Trophoblast cell (in vitro differentiated cells and primary cell): ENCODE measurements at places on chromosomes 3 and 15.

- no peak overlapping the region for H3K27ac ChIP-seq
- H3K36me3 ChIP-seq: no peaks in the 10 kb centered on the region
- no peak overlapping the region for H3K4me3 ChIP-seq
- H3K4me1 ChIP-seq: no peaks in the 10 kb centered on the region
These were observed 230.6 kb downstream of the ZMAT3 start for GRCh38 chr3:178841011-178841410.

DNA sequence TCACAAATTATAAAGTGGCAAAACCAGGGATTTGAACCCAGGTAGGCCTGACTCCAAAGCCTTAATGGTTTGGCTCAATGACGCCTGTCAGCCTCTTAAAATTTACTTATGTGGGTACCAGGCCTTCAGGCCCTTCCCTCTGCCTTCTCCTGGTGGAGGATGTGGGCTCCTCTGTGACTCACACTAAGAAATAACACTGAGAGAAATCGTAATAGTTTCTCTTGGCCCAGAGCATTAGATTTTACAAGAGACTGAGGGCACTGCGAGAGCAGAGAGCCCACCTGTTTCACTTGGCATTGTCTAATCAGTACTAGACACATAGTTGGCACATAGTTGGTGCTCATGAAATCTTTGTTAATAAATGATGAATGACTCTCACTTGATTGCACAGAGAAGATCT, 505.2 kb downstream of the SHQ1 start:
- no peak overlapping the region for H3K27ac ChIP-seq
- DNase-seq: peak; percentile 55
- H3K4me3 ChIP-seq: no peak overlapping the region
- H3K27me3 ChIP-seq: no peaks in the 10 kb centered on the region
- no peaks in the 10 kb centered on the region for H3K36me3 ChIP-seq

- no peaks in the 10 kb centered on the region for H3K27me3 ChIP-seq
- no peak for DNase-seq
- no peaks in the 10 kb centered on the region for H3K36me3 ChIP-seq
- H3K27ac ChIP-seq: no peak overlapping the region
These were observed 107.5 kb upstream of the SLC2A2 start for GRCh38 chr3:171133796-171134569.

DNA sequence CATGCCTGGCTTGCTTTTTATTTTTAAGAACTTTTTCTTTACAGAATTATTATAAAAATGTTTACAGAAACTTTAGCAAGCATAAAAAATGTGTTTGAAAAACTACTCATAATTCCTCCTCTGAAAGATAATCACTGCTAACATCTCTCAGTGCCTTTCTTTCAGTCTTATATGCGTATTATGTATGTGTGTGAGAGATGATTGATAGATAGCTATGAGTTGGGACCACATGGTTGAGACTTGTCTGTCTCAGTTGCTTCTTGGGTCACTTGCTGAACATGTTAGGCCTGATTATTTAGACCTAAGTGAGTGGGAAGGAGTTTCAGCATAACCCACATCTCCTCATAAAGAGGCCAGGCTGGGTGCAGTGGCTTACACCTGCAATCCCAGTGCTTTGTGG, 11.1 kb downstream of the MAP6D1 start:
- DNase-seq: no peak
- no peaks in the 10 kb centered on the region for H3K27me3 ChIP-seq
- H3K27ac ChIP-seq: no peak overlapping the region
- no peak overlapping the region for H3K4me3 ChIP-seq

DNA sequence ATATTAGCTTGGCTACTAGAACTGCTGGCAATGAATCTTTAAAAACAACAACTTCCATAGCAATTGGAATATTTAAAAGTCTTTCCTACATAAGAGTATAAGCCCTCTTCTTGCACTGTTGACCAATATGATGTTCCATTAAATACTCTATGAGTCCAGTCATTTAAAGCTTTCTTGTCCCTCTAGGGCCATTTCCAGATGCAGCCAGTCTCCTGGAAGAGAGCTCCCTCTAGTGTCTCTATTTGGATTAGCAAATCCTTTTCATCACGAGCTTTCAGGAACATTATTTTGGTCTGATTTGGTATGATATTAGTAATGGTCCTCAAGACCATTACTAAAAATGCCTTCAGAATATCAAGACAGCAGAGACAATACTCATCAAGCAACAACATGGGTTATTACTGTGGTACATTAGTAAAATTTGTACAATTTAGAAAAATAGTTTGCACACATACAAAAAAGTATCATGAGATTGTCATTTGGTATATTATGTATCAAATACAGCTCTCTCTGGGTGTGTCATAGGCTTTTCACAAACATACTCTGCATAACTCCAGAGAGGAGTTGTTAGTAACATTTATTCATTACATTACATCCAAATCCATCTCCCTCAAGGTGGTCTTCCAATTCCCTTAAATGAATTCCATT, 101.3 kb downstream of the DPH6 start:
- peaks cover 6% of the 10 kb centered on the region for H3K4me1 ChIP-seq
- no peak overlapping the region for H3K27ac ChIP-seq

DNA sequence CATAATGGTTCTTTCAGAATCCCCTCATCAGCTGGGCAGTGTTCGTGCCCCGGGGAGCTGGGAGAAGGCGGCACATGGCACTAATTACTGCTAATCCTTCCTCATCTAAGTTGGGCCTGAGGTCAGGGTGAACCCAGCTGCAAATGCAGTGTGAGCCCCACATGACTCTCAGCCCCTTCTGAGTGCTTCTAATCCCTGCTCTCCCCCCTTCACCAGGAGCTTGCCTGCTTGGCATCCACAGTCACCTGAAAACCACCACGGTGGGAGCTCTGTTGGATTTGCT, 455 bp upstream of the TRPM1 start:
- no peak for DNase-seq
- H3K27ac ChIP-seq: no peak overlapping the region
- no peaks in the 10 kb centered on the region for H3K36me3 ChIP-seq
- H3K4me3 ChIP-seq: no peak overlapping the region
- no peaks in the 10 kb centered on the region for H3K27me3 ChIP-seq

DNA sequence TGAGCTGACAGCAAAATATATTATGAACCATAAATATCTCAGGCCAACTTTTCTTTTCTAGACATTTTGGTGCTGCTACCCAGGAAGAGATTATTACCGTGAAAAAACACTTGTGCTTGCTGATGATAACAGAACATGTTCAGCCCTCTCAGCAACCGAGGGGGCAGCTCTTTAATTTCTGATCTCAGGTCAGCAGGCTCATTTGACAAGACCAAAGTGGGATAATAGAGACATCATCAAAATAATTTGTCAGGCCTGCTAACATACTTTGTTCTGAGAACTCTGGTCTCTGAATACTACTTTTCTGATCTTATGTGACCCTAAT, 645.9 kb upstream of the KCNMB2 start:
- no peak overlapping the region for H3K27ac ChIP-seq
- no peaks in the 10 kb centered on the region for H3K36me3 ChIP-seq
- no peaks in the 10 kb centered on the region for H3K27me3 ChIP-seq
- DNase-seq: no peak
- H3K4me3 ChIP-seq: no peak overlapping the region
- H3K4me1 ChIP-seq: no peaks in the 10 kb centered on the region

- no peak for DNase-seq
- H3K36me3 ChIP-seq: no peaks in the 10 kb centered on the region
- H3K4me3 ChIP-seq: no peak overlapping the region
- no peaks in the 10 kb centered on the region for H3K27me3 ChIP-seq
- H3K27ac ChIP-seq: no peak overlapping the region
These were observed 104.1 kb upstream of the GOLGA8J start for GRCh38 chr15:29978411-29979382.

DNA sequence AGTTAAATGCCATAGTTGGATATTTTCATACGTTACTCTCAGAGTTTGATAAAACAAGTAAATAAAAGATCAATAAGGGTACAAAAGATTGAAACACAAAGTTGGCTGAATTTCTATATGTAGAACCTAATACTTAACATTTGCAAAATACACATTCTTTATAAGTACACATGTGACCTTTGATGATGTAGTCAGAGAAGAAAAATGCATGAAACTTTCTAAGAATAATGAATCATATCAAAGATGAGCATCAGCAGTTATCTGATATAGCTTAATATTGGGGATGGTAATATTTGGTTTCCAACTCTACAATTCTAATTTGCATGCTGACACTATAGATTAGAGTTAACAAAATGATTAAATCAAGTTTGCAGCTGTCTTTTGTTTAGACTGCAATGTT, 188.0 kb upstream of the TGFBR2 start:
- DNase-seq: no peak
- no peak overlapping the region for H3K27ac ChIP-seq
- H3K36me3 ChIP-seq: no peaks in the 10 kb centered on the region

DNA sequence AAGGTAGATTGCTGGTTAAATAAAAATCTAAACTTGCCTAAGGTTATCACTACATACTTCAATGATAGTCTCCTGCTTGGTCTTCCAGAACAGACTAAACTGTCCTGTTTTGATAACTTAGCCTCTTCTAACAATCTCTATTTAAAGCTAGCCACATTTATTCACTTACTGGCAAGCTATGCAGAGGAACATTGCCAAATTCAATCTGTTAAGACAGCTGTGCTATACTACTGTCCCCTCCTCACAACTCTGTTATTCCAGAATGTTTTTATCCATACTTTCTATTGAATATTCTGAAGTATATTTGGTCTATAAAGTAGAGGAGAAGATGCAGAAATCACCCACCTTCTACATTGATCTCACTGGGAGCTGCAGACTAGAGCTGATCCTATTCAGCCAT, 594.0 kb upstream of the CCDC54 start:
- no peaks in the 10 kb centered on the region for H3K4me1 ChIP-seq
- no peak overlapping the region for H3K4me3 ChIP-seq
- H3K27me3 ChIP-seq: no peaks in the 10 kb centered on the region
- no peak overlapping the region for H3K27ac ChIP-seq

- no peak overlapping the region for H3K4me3 ChIP-seq
- peaks cover 1% of the 10 kb centered on the region for H3K36me3 ChIP-seq
- no peak for DNase-seq
- no peaks in the 10 kb centered on the region for H3K27me3 ChIP-seq
These were observed 63.9 kb downstream of the TRPC1 start for GRCh38 chr3:142787719-142788118.
